ENCODE measurements at places on chromosomes 2 and 18.

- no peak for DNase-seq
Observed at GRCh38 chr2:25784404-25784803, 93.9 kb downstream of the ASXL2 start.

GRCh38 chr18:26134107-26134506 lies 438 bp downstream of the PSMA8 start:
- DNase-seq = no peak

- no peak for DNase-seq
Observed at GRCh38 chr18:47831351-47831750, 99.1 kb downstream of the SMAD2 start.

DNA sequence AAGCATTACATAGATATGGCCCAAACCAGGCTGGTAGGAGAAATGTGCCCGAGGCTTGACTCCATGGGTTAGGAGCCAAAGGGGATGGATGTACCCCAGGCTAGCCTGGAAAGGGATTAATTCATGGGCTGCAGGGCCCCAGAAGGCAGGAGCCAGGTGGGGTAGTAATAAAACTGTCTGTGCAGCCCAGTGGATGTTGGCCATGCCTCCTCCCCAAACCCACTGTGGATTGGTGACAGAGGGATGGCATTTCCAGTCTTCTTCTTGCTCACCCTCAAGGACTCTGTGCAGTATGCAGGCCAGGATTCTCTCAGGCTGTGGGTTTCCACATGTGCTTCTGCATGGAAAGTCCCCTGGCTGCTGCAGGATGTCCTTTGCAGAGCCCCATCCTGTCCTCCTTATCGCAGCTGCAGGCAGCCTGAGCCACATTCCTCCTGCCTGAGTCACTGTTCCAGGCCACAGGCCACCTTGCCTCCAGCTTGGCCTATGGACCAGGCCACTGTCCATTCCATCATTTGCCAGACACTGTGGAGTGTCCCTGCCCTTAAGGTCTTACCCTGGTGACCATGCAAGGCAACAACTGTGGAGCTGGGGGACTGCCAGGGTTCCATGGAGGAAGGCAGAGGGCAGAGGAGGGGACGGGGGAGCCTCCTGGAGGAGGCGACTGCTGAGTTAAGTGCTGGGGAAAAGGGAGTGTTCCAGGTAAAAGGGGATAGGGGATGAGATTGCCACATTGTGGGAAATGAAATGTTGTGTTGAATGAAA lies 38.9 kb downstream of the INO80C start:
- DNase-seq = no peak
